Left forelimb (tissue), 1 donor: ENCODE measurements at places on chromosomes 13 and 19.

DNA sequence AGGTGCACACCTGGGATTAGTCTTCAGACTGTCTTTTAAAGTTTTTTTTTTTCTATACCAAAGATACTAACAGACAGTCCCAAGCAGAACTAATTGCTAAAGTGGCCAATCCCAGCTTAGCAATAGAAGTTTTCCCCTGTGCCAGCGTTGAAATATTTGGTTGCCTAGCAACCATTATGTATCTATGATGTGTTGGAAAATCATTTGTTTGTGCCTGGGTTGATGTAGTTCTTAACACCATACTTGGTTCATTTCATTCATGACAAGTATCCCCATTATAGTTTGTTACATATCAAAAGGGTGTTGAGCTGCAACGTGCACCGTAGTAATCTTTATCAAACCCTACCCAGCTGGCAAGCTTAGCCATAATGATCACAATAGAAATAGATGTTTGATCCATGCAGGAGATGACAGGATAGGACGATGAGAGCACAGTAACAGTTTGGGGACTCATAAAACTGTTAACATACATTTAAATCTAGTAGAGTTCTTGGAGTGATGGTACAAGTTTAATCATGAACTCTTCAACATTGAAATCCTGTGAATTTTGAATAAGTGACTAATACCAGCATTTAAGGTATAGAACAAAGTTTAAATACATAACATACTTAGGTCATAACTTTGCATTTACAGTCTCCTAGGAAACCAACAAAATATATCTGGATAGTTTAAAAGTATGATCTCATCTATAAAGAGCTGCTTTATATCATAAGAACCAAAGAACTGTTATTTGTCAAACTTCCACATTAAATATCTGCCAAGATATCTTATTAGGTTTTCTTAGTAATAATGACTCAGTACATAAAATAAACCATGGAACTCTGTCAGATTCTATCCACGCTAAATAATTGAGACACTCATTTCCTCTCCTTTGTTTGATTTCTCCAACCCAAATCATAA, 73.4 kb downstream of the MBNL2 start:
- no peak for DNase-seq

DNA sequence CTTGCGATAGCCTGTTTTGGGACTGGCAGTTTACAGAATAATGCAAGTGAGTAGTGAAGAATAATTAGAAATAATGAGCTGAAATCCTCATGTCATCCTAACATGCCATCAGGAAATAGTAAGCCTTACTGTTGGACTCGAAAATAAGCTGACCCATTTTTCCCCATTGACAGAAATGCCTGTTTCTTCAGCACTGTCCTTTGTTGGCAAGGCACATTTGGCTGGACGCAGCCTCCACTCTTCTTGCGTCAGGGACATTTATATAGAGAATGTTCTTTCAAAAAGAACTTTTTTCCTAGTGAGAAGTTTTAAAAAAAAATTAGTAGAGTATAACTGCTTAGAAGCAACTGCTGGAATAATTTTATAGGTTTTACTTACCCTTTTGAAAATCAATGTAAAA, 47.1 kb downstream of the ARHGAP35 start:
- DNase-seq: no peak

DNA sequence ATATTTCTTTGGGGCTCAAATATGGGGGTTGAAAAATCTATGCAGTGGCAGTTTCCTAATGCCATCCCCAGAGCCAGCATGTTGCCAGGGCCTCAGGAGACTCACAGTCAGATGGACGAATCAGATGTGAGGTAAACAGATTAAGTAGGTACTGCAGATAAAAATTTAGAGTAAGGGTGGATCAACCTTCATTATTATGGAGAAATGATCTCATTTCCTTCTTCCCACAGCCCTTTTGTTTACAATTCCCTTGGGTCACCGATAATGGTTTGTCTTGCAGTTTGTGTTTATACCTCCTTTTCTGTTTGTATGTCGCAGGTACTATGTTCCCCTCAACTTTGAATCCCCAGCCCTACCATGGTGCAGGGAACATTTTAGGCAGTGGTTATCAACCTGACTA, 20.0 kb downstream of the DIAPH3 start:
- no peak for DNase-seq

DNA sequence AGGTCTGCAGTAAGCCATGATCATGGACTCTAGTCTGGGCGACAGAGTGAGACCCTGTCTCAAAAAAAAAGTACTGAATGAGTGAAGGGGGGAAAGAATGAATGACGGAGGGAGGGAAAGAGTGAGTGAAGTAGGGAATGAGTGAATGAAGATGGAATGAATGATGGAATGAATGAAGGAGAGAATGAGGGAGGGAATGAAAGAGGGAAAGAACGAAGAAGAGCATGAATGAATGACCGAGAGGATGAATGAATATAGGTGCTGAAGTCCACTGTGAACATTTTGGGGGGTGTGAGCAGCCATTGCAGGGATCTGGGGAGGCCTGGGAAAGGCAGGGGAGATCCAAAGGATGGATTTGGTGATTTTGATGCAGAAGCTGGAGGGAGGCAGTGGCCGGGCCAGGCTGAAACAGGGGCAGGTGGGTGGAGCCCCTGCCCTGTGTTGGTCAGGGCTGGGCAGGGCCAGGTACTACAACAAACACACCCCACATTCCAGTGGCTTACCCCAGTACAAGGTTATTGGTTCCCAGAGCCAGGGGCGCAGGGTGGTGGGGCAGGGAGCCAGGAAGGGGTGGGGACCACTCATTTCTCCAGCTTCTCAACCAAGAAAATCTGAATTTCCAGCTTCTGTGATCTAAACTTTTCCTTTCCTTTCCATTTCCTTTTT, 14.3 kb downstream of the SLC27A1 start:
- DNase-seq: no peak

GRCh38 chr19:43504426-43505185, at the start of gene PHLDB3:
Gene PHLDB3 (minus strand): TSS chr19:43504746. CDS start chr19:43504118, 628 bp downstream.
- peak; percentile 70 for DNase-seq

GRCh38 chr19:8302734-8303133, 5.4 kb downstream of the CD320 start:
- DNase-seq: no peak

DNA sequence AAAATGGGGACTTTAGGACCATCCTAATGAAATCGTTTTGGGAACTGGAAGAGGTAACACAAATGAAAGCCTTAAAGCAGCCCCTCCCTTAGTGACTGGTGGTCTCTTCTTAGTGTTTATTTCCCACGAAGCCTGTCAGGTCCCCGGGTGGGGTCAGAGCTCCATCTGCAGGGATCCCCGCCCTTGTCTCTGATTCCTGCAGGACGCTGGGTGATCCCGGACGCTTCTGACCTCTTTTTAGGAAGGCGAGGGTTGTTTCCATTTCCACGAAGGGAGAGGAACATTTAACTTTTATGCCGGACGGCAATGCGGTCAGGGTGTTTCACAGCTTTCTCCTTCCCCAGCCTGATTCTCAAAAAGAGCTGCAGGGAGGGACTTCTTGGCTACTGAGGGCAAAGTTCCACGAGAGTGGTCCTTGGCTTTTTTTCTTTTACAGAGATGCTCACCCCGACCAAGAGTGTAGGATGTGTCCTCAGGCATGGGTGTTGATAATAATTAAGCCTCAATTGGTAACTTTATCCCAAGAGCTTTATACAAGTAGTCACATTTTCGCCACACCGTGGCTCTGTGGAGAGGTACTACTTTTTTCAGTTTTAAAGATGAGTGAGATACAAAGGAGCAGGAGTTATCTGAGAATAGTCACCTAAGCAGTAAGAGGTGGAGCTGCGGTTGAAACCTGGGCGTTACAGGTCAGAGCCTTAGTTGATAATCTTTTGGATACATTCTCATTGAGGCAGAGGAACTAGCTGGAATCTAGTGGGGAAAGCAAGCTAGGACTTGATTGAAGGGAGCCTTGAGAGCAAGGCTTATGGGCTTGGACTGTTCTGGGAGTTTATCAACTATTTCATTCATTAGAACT, 813 bp downstream of the ZNF284 start:
- no peak for DNase-seq

- no peak for DNase-seq
These were observed 188.0 kb downstream of the RGCC start for GRCh38 chr13:41645331-41645730.

GRCh38 chr19:17807731-17808316, 12.9 kb downstream of the B3GNT3 start:
- no peak for DNase-seq

DNA sequence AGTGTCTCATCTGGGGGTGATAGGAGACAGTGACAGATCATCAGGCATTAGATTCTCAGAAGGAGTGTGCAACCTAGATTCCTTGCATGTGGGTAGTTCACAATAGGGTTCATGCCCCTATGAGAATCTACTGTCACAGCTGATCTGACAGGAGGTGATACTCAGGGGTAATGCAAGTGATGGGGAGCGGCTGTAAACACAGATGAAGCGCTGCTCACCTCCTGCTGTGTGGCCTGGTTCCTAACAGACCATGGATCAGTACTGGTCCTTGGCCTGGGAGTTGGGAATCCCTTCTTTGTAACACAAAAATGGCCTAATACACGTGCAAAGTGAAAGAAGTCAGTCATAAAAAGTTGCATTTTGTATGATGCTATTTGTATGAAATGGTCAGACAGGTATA, 107.6 kb upstream of the TUBA3C start:
- DNase-seq: no peak

- no peak for DNase-seq
These were observed 111.3 kb downstream of the ZNF486 start for GRCh38 chr19:20278342-20278741.

- no peak for DNase-seq
These were observed 3.3 kb upstream of the EPOR start for GRCh38 chr19:11387162-11388034.

- DNase-seq: no peak
These were observed 417.1 kb downstream of the LMO7 start for GRCh38 chr13:76053181-76053580.

GRCh38 chr19:13849991-13850909, 26.7 kb upstream of the NANOS3 start:
- DNase-seq: peak; percentile 93

- DNase-seq: no peak
These were observed 56.7 kb downstream of the STARD13 start for GRCh38 chr13:33228648-33229445.

- no peak for DNase-seq
These were observed 3.8 kb downstream of the TNNT1 start for GRCh38 chr19:55145232-55145631.

GRCh38 chr13:109642358-109642757, 144.0 kb downstream of the IRS2 start:
- DNase-seq: no peak

- no peak for DNase-seq
These were observed 179.2 kb downstream of the TSHZ3 start for GRCh38 chr19:31170046-31170445.

DNA sequence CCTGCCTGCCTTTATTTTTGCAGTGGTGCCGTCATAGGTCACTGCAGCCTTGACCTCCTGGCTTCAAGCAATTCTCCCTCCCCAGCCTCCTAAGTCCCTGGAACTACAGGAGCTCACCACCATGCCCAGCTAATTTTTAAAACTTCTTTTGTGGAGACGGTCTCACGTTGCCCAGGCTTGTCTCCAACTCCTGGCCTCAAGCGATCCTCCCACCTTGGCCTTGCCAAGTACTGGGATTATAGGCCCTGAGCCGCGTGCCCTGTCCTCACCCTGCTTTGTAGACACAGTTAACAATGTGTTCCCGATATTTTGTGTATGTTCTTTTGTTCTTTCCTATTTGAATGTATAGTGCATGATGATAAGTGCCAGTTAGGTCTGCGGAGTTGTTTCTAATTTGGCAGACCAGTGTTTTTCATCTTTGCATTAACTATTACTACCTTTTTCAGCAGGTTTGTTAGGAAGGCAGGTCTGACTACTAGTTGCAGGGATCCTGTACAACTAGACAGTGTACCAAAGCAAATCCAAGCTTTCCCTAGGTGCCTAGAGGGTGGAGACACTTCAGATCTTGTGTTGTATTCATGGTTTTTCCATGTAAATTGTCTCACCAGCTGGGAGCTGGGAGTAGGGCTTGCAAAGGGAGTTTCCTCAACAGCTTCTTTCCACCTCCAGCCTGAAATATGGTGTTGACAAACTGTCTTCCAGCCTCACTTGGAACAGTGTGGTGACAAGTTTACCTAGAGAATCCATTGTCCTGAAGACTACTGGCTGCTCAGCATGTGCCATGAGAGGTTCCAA, 9.5 kb upstream of the WTIP start:
- DNase-seq: no peak
